ENCODE measurements at places on chromosomes 11 and 22.

DNA sequence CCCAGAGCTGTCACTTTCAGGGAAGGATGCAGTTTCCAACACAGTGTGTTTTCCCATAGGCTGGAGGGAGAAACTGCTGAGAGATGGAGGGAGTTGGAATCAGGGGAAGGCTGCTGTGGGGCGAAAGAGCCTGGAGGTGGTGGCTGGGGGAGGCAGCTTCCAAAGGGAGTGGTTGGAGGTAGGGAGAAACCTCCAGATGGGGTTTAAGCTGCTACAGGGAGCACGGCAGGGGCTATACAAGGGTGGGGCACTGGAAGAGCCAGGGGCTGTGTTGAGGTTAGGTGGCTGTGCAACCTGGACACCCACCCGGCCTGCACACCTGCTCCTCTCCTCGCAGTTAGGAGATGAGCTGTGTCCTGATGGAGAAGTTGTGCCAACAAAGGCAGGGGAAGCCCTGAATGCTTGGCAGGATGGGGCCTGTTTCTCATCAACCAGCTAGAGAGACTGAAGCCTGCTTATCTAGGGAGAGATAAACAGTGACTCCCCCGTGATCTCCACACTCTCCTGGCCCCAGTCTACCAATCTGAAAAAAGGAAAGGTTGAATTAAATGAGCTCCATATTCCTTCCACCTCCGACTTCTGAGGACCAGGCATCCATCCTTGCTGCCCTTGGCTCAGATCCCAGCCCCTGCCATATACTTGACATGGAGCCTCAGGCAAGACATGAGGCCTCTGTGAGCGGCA lies 3.6 kb upstream of the SLCO2B1 start:
- DNase-seq = no peak

GRCh38 chr11:76313913-76314740 lies 66.8 kb downstream of the THAP12 start:
- no peak for DNase-seq

DNA sequence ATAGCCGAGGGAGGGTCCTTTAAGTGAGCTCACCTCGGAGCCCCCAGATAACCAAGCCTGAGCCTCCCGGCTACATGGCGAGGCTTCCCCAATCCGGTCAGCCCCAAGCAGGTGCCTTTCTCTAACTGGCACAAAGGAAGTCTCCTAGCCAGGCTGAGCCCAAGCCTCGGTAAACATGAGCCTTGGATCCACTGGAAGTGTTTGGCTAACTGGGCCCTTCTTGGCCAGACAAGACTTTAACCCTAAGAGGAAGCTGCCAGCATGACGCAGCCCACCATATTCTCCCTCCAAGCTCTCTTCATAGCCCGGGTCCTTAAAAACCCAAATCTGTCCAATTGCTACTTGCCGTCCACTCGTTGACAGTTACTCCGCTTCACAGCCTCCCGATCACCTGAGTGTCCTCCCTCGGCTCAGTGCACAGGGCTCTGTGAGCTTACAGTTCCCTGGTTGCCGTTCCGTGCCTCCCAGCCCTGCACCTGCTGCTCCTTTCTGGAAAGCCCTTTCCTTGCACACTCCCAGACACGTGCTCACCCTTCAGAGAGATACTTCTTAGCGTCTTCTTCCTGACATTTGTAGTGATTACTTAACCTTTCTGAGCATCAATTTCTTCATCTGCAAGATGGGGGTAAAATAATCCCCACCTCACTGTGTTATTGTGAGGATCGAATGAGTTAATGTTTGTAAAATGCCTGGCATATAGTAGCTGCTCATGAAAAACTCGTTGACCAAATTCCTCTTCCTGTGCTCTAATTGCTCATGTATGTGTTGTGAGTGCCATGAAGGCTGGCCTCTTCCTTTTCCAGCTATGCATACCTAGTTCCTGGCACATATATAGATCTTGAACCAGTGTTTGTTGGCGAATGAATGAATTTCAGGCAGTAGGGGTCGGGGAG lies 25.6 kb downstream of the TXN2 start:
- DNase-seq = no peak

DNA sequence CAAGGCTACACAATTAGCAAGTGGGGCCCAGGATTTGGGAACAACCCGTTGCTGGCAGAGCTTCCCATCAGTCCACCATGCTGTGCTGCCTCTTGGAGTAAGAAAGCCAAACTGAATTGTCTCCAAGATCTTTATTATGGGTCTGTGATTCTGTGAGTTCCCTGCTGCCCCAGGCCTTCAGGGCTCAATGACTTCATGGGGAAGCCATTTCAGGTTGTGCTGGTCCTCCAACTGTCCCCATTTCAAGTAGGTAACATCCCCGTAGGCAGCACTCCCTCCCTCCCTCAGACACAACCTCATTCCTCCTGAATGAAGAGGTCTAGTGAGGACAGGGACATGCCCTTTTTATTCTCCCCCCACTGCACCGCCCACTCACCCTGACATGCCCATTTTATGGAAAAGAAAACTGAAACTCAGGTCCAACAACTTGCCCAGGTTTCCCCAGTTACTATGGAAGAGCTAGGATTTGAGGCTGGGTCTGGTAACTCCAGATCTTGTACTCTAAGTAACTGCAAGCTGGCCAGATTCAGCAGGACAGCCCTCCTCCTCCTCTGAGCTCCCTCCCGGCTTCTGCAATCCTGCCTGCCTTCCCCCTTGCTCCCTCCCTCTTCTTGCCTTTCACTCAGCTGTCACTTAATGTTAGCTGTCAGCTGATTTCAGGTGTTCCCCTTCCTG lies 8.2 kb upstream of the YWHAH start:
- DNase-seq = no peak

DNA sequence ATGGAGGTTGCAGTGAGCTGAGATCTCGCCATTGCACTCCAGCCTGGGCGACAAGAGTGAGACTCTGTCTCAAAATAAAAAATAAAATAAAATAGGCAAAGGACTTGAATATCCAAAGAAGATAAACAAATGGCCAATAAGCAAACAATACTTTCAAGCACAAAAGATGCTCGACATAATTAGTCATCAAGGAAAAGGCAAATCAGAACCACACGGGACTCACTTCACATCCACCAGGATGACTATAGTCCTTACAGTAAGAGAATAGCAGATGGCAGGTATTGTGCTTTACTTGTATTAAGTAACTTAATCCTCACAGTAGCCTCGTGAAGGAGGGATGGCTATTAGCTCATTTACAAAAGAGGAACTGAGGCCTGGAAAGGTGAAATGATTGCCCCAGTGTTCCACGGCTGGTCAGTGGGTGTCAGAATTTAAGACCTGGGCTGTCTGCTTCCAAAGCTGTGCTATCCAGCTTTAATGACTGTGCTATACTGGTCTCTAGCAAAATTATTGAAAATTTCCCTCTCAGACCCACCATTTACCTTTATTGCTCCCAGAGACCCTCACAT lies 40.2 kb upstream of the RBFOX2 start:
- no peak for DNase-seq

DNA sequence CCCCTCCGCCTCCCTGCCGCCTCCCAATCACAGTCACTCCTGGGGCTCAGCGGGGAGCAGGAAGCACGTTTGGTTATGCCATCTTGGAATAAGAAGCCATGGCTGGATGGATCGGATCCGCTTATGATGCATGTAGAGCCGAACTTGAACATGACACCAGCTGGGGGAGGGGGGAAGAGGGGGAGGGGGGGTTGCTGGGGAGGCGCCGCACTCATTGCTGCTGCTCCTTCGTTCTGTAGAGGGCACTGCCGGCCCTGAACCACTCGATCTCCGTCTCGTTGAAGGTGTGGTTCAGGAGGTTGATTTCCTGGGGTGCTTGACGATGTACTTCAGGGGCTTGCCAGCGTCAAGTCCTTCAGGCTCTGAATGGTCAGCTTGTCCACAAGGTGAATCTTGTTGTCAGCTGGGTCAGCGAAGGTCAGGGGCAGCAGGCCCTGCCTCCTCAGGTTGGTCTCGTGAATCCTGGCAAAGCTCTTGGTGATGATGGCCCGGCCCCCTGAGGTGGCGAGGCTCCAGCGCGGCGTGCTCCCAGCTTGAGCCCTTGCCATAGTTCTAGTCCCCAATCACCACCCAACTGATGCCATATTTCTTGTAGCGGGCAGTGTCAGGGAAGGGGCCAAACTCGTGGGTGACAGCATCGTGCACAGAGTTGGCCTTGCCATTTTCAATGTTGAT lies 476.9 kb upstream of the ISX start:
- no peak for DNase-seq

- no peak for DNase-seq
These were observed 22.5 kb upstream of the DAGLA start for GRCh38 chr11:61657566-61658290.

GRCh38 chr11:128471138-128471661 lies 116.2 kb downstream of the ETS1 start:
- no peak for DNase-seq

GRCh38 chr11:123526027-123526805 lies 96.1 kb downstream of the GRAMD1B start:
- no peak for DNase-seq

GRCh38 chr22:48500471-48501230 lies 1327.0 kb downstream of the BRD1 start:
- no peak for DNase-seq

GRCh38 chr11:1792461-1792860 lies 28.7 kb upstream of the CTSD start:
- DNase-seq = no peak

DNA sequence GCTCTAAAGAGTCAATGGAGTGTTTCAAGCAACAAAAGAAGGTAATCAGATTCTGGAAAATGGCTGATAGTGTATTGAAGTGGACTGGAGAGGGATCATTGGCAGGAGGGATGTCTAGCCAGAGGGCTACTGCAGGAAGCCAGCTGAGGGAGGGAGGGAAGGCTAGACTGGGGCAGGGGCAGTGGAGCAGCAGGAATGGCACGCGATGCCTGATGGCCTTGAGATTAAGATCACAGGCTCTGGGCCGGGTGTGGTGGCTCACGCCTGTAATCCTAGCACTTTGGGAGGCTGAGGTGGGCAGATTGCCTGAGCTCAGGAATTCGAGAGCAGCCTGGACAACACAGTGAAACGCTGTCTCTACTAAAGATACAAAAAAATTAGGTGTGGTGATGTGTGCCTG lies 47.5 kb upstream of the PRDM11 start:
- no peak for DNase-seq

All from HuH-7 (cell line).